Upper lobe of left lung (tissue), 6 donors: ENCODE measurements at places on chromosomes 4 and X. TPM values are rescaled to one million over a fixed set of nuclear protein-coding genes. Genes with fewer than 3 reads are reported as not detected.

The RHOH gene
- 12.5 TPM for total RNA-seq

The UNC5C gene
- 2.6 TPM for total RNA-seq

The EMCN gene
- total RNA-seq = 49.6 TPM

The TLR6 gene
- 6.3 TPM for total RNA-seq

The IL3RA gene
- total RNA-seq = 30.6 TPM

The TMEM255A gene
- total RNA-seq = 1.5 TPM

The ZNF81 gene
- total RNA-seq = 5.2 TPM

The RADX gene
- 1.9 TPM for total RNA-seq

The BRS3 gene
- total RNA-seq = not detected

The AFAP1 gene
- total RNA-seq = 25.5 TPM
